ENCODE measurements at places on chromosomes 7 and 10. TPM values are rescaled to one million over a fixed set of nuclear protein-coding genes. Genes with fewer than 3 reads are reported as not detected.

FXYD4 gene
- total RNA-seq = not detected

GIMAP7 gene
- 2.7 TPM for total RNA-seq

NPY gene
- total RNA-seq = not detected

PNLIPRP3 gene
- total RNA-seq = 1.2 TPM

HTR7 gene
- total RNA-seq = 0.92 TPM

ZNF33B gene
- 13.2 TPM for total RNA-seq

VWA2 gene
- total RNA-seq = 3.5 TPM

KLF14 gene
- total RNA-seq = not detected

SFRP4 gene
- total RNA-seq = not detected

BMPER gene
- total RNA-seq = not detected

DNA sequence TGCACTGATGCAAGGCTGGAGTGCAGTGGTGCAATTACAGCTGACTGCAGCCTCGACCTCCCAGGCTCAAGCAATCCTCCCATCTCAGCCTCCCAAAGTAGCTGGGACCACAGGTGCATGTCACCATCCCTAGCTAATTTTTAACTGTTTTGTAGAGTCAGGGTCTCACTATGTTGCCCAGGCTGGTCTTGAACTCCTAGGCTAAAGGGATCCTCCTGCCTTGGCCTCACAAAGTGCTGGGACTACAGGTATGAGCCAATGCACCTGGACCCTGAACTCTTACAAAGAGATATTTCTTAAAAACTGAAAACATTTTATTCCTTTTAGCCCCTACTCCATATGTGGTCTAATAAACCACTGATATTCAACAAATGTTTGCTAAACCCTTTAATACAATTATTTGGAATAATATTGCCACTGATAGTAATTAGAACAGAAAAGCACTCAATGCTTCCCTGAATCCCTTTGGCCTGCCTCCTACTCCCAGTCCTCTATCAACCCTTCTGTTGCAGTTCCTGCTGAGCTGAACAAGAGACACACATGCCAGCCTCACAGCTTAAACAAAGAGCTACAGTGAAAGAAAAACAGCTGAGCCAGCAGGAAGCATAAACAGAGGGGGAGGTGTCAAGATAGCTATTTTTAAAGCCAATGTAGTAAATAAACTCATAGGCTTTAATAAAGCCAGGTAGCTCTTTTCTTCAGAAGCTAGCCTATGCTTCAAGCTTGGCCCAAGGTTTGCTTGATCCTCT, 7.0 kb upstream of the GNAI1 start:
- no peak for ATAC-seq

- ATAC-seq = no peak
Measured at GRCh38 chr7:124532166-124532565, 233.4 kb downstream of the GPR37 start.

DNA sequence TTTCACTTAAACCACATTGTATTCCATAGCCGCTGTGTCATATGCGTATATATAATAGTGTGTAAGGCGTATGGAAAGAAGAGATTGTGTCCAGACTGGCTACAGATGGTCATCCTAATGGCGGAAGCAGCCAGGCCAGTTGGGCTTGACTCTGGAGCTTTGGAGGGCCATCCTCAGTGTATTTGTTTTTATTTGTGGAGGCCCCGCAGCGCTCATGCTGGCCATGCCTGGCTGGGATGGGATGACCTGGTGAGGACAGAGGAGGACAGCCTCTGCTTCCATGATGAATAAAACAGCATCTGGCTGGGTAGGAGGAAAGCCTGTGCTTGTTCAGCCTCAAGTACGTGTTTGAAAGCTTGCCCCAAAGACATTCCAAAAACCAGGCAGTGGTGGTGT, 220.3 kb downstream of the EBF3 start:
- ATAC-seq = no peak

DNA sequence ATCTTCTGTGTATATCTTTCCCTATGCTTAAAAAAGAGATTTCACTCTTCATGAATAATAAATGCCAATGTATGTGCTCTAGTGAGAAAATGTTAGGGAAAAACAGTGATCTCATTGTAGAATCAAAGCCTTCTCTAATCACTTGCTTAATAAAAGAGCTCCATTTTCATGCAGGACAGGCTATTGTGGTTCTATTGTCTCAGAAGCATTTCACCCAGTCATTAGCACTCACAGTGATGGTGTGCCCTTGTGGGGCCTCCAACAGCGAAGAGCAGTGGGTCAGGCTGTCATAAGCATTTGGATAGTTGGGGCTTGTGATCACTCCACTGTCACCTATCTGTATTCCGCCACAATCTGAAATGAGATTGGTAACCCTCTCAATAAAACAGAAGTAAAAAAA, 83.9 kb upstream of the RSU1 start:
- ATAC-seq = no peak

DNA sequence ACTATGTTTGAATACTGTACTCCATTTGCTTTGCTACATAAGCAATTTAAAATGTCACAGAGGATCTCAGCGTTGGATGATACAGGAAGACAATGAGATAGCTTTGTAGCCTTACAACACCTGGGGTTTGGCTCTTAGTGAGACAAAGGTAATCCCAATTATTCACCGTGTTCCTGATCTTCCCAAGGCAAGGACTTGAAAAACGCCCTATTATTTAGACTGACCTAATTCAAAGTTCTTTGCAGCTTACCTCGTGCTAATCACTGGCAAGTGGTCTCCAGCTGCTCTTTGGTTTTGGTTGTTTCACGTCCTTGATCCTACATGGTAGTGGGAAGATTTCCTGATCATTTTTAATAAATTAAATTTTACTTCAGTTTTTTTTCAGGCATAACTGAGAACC, 23.0 kb upstream of the C7orf33 start:
- ATAC-seq = no peak

- peak; percentile 69 for ATAC-seq
Measured at GRCh38 chr7:156725073-156725472, 84.5 kb downstream of the RNF32 start.

- ATAC-seq = no peak
Measured at GRCh38 chr7:105990727-105991453, 27.8 kb downstream of the CDHR3 start.

DNA sequence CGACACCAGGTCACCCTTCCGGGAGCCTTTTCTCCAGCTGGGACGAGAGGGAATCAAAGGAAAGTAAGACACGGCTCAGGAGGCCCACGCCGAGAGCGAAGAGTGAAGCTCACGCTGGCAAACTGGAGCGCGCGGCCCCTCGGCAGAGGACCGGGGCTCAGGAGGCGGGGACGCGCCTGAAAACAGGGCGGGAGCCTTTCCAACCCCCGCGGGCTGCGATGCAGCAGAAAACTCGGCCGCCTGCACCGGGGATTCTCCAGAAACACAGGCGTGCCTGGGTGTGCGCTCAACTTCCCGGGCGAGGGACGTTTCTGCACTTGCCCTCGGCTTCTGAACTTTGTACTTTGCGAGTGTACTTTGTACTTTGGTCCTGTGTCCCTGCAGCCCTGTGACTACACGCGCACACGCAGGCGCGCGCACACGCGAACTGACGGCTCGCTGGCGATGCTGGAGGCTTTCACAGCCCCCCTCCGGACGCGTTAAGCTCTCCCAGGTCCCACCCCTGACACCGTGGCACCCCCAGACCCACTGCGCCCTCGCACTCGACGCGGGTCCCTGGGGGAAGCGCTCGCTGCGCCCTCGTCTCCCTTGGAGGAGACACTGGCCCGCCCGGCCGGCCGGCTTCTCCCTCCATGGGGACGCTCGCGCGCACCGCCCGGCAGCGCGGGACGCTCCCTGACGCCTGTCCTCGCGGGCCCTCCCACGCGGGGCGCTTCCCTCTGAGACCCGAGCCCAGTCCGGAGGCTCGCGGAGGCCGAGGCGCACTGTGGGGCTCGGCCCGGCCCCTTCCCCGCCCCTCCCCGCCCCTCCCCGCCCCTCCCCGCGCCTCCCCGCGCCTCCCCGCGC, 588 bp upstream of the PAOX start:
- peak; percentile 64 for ATAC-seq

DNA sequence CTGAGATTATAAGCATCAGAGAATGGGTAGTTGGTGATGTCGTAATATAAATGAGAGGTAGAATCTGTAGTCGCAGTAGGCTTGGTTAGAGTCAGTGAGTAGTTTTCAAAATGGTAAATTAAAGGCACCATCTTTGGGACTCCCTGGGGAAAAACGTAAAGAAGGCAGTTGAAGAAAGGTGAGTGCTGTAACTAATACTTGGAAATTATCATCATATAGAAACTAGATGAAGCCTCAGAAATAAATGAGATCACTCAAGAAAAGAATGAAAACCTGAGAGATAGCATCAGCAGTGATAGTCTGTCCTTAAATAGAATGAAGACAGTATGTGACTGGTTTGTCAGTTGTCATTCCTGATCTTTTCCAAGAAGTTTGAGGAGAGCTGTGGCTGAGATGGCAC, 23.8 kb downstream of the PALS2 start:
- no peak for ATAC-seq

DNA sequence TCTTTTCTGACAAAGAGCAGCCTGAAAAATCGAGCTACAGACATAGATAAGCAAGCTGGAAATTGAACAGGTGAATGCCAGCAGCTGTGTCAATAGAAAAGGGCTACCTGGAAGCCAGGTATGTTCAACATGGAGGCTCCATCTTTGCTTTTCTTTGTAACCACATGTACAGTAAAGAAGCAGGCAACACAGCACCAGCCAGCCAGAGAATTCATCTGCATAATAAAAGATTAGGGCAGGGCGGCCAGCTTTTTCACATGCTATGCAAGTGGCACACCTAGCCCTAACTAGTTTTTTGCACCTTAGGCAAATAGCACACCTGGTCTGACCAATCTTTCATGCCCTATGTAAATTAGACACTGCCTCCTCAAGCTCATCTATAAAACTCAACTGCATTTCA, 25.7 kb downstream of the COG5 start:
- ATAC-seq = peak; percentile 100

DNA sequence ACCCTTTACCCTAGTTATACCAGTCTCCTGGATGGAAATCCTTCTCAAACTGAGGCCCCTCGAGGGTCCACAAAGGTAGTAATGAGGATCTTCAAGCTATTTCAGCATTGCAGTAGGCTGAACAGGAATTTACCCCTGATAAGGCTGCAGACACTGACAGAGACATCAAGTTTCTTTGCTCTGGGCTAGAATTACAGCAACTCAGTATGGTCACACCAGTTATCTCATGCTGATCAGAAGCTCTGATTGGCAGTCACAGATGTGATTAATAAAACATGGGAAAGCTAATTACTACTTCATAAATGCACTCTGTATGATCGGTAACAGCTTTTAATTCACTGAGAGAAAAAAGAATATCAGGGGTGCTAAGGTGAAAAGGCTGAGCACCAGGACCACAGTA, 30.6 kb downstream of the FAM204A start:
- no peak for ATAC-seq

- ATAC-seq = no peak
Measured at GRCh38 chr7:48637382-48637781, 287.0 kb upstream of the CDC14C start.

- ATAC-seq = peak; percentile 42
Measured at GRCh38 chr7:121278120-121279021, 50.4 kb upstream of the WNT16 start.

GRCh38 chr7:100802951-100803350, 24.4 kb downstream of the EPHB4 start:
- ATAC-seq = no peak

DNA sequence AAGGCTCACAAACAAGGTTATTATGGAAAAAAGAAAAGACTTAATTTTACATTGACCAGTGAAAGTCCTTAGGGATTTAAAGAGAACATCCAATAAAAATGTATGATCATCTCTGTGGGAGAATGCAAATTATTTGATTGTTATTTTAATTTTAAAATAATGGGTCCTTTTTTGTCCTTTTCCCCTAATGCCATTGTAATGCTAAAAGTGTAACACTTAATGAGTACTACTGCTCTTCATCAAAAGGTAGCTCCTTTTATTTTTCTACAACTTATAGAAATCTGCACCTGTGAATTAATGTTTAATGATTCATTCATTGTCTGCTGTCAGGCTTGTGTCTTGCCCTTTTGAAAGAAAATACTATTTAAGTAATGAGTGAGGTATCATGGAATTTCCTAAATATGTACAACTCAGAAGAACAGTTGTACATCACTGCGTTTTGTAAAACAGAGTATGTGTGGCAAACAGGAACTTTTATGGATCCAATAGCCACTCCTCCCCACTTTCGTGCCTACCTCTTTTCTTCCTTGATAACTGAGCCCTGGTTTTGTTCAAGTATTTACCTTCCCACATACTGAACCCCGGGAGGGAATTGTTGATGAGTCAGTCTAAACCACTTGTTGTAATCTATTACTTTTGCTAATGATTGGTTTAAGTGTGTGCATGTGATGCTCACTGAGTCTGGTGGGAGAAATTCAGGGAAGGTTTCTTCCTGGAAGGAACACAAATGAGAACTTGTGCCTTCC, 19.9 kb upstream of the TRUB1 start:
- peak; percentile 62 for ATAC-seq

GRCh38 chr7:75613351-75613750, 121.2 kb downstream of the SPDYE5 start:
- no peak for ATAC-seq

DNA sequence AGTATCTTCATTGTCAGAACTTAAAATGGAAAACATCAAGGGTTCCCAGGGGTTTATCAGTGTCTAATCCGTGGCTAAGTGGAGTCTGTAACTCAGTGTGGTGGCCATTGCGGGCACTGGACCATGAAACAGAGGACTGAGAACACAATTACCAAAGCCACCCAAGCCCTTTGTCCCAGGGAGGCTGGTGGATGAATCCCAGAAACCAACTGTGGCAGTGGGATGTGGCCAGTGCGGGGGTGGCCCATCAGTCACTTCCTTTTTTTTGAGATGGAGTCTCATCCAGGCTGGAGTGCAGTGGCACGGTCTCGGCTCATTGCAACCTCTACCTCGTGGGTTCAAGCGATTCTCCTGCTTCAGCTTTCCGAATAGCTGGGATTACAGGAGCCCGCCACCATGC, 61.8 kb downstream of the TACC2 start:
- no peak for ATAC-seq

DNA sequence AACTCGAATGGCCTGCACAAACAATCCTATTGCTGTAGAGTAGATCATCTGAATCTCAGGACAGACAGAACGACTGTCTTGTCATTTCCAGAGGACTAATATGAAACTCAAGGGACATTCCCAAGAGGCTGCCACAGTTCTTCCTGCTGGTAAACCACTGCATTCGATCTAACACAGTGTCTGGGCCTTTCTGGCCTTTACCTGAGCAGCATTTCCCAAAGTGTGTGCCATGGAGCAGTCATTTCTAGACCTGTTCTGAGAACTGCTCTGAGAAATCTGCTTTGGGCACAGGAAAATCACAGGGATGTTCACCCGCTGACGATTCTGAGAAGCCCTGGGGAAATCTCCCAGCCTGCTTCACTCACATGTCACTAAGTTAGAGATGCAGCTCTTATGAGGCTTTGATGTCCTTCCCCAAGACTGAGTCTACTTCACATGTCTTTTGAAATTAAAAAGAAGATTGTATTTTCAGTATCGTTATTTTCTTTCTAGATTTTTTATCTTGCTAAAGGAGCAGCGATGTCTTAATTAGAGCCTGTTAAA, 18.4 kb downstream of the GPNMB start:
- ATAC-seq = no peak

GRCh38 chr10:103652599-103653281, 159.2 kb downstream of the NEURL1 start:
- ATAC-seq = peak; percentile 9

Measured in esophagus mucosa (tissue), 1 donor.